ENCODE measurements at places on chromosomes 5 and 9. TPM values are rescaled to one million over a fixed set of nuclear protein-coding genes. Genes with fewer than 3 reads are reported as not detected.

DNA sequence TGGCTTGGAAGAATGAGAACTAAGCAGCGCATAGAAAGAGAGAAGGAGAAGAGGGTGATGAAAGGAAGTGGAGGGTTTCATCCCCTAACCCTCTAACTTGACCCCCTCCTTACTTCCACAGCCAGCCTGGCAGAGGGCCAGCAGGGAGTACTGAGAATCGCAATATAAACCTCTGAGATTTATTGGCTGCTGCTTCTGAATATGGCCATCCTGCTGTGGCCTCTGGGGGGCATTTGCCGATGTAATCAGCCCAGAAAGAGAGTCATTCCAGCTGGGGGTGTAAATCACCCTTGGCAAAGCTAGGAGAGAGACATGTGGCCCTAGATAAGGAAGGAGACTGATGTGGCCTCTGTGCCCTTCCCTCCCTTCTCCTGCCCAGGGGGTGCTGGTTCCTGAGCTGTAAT, 960 bp upstream of the GFRA3 start:
- no peaks in the 10 kb centered on the region for H3K4me1 ChIP-seq
- H3K27me3 ChIP-seq: peaks cover 3% of the 10 kb centered on the region
- DNase-seq: no peak

C9orf57 gene
- not detected for total RNA-seq

DNA sequence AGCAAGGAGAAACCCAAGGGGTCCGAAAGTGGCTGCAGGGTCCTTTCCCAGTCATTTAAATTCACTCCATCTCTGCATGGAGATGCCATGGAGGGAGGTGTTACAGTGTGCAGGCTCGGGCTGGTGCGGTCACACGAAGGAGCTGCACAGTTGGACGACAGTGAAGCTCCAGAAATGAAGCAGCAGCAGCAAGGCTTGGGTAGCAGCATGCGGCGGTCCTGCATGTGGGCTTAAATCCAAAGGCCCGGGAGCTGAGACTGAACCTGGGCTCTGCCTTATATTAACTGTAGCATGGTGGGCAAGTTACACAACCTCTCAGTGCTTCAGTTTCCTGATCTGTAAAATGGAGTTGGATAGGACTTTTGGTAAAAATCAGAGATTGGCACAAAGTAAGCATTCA, 51.4 kb downstream of the APBA1 start:
- H3K27me3 ChIP-seq: no peaks in the 10 kb centered on the region
- no peak for DNase-seq
- H3K27ac ChIP-seq: no peak overlapping the region
- no peak overlapping the region for H3K4me3 ChIP-seq

DNA sequence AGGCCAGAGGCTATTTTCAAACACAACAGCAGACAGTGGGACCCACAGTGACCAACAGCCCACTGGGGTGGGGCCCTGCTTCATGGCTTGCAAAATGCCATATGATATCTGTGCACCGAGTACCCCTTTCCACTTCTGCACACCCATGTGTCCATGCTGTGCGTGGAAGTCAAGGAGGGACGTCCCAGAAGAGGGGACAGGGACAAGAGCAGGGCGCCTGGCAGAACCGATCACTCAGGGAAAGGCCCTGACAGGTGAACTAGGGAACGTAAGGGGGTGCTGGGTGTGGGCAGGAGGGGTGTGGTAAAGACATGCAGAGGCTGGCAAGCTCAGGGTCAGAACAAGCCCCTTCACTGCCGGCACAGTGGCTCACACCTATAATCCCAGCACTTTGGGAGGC, 7.6 kb upstream of the TTLL11 start:
- no peaks in the 10 kb centered on the region for H3K36me3 ChIP-seq
- no peaks in the 10 kb centered on the region for H3K4me1 ChIP-seq
- no peak overlapping the region for H3K27ac ChIP-seq

DNA sequence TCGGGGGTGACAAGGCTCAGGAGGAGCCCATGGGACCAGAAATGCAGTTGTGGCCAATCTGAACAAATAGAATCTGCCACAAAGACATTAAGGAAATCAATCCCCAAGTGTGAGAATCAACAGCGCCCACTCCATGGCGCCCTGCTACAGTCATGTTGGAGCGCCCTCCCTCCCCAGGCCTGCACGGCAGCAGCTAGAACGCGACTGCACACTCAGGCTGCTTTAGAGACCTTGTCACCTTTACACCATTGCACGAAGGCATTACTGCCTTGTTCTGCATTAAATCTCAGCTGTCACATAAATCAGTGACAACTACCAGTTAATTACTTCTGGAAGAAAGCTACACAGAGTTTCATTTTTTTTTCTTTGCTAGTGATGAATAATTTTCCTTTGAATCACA, 98.7 kb upstream of the SPIN1 start:
- no peaks in the 10 kb centered on the region for H3K4me1 ChIP-seq
- no peak overlapping the region for H3K27ac ChIP-seq
- no peaks in the 10 kb centered on the region for H3K27me3 ChIP-seq
- no peak overlapping the region for H3K4me3 ChIP-seq

LCN15 gene
- total RNA-seq: 0.61 TPM

MARCHF11 gene
- 0.86 TPM for total RNA-seq

TRMO gene
- total RNA-seq: 5.6 TPM

TAF11L10 gene
- not detected for total RNA-seq

INSL4 gene
- not detected for total RNA-seq

GRCh38 chr5:71836084-71836483, 117.0 kb downstream of the CARTPT start:
- DNase-seq: no peak
- H3K27me3 ChIP-seq: no peaks in the 10 kb centered on the region
- no peaks in the 10 kb centered on the region for H3K36me3 ChIP-seq
- H3K4me1 ChIP-seq: no peaks in the 10 kb centered on the region
- no peak overlapping the region for H3K4me3 ChIP-seq

SPARC gene
- 438 TPM for total RNA-seq

- no peaks in the 10 kb centered on the region for H3K4me1 ChIP-seq
- no peak overlapping the region for H3K4me3 ChIP-seq
- no peak overlapping the region for H3K27ac ChIP-seq
Measured at GRCh38 chr5:79840084-79840990, 150.7 kb downstream of the CMYA5 start.

Measured in H1 (cell line).